ENCODE measurements at places on chromosomes 13 and 19. TPM values are rescaled to one million over a fixed set of nuclear protein-coding genes. Genes with fewer than 3 reads are reported as not detected.
A peak's percentile ranks its signal among the peaks of the same experiment; 100 is the strongest.

DNA sequence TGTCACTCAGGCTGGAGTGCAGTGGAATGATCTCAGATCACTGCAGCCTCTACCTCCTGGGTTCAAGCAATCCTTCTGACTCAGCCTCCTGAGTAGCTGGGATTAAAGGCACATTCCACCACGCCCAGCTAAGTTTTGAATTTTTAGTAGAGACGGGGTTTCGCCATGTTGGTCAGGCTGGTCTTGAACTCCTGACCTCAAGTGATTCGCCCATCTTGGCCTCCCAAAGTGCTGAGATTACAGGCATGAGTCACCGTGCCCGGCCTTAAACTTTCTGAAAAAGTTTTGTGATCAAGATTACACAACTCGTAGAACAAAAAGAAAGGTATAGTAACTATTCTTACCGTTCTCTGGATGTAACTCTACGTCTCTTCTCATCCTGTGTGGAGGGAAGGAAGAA is 21.2 kb downstream of the DNMT1 start:
- H3K4me1 ChIP-seq = peaks cover 3% of the 10 kb centered on the region
- H3K36me3 ChIP-seq = peaks cover 60% of the 10 kb centered on the region
- H3K27me3 ChIP-seq = no peaks in the 10 kb centered on the region
- DNase-seq = no peak
- no peak overlapping the region for H3K27ac ChIP-seq

- H3K36me3 ChIP-seq = no peaks in the 10 kb centered on the region
- no peak overlapping the region for H3K27ac ChIP-seq
- no peaks in the 10 kb centered on the region for H3K27me3 ChIP-seq
- no peaks in the 10 kb centered on the region for H3K4me1 ChIP-seq
- no peak for DNase-seq
Observed at GRCh38 chr13:60000081-60000480, 163.6 kb downstream of the DIAPH3 start.

DNA sequence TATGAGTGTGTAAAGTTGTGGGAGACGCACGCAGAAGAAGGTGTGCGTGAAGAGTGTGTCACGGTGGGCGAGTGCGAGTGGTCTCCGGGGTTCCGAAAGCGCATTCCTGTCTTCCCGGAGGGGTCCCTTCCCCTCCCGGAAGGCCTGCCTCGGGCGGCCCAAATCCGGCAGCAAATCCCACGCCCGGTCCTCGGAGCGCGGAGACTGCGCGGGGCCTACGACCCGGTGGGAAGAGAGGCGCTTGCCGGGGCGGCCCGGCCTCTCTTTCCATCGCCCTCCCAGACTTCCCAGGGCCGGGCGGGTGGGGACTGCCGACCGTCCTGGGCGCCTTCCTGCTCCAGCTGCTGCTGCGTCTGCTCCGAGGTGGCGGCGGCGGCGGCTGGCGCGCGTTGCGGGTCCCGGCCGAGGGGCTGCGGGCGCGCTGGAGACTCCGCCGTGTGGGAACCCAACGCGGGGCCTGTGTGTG is 2.1 kb downstream of the ZIC5 start:
- H3K4me3 ChIP-seq = peak overlapping the region; percentile 71
- H3K4me1 ChIP-seq = peaks cover 19% of the 10 kb centered on the region
- H3K27me3 ChIP-seq = peaks cover 67% of the 10 kb centered on the region
- no peak for DNase-seq
- peak overlapping the region; percentile 9 for H3K27ac ChIP-seq

- no peaks in the 10 kb centered on the region for H3K4me1 ChIP-seq
- peaks cover 10% of the 10 kb centered on the region for H3K27me3 ChIP-seq
- no peaks in the 10 kb centered on the region for H3K36me3 ChIP-seq
- H3K27ac ChIP-seq = no peak overlapping the region
- DNase-seq = no peak
Observed at GRCh38 chr13:31346891-31347290, 147.1 kb downstream of the B3GLCT start.

- H3K36me3 ChIP-seq = no peaks in the 10 kb centered on the region
- H3K27ac ChIP-seq = no peak overlapping the region
- no peak overlapping the region for H3K4me3 ChIP-seq
Observed at GRCh38 chr19:45322311-45322710, 364 bp downstream of the CKM start.

GRCh38 chr13:31321457-31321856 is 121.7 kb downstream of the B3GLCT start:
- H3K27me3 ChIP-seq = no peaks in the 10 kb centered on the region
- H3K36me3 ChIP-seq = peaks cover 18% of the 10 kb centered on the region

GRCh38 chr19:32174386-32175113 is 170.9 kb upstream of the ZNF507 start:
- no peaks in the 10 kb centered on the region for H3K4me1 ChIP-seq
- DNase-seq = no peak
- no peak overlapping the region for H3K27ac ChIP-seq
- H3K36me3 ChIP-seq = no peaks in the 10 kb centered on the region
- peaks cover 2% of the 10 kb centered on the region for H3K27me3 ChIP-seq

GRCh38 chr13:53885997-53886396 is 857.4 kb downstream of the OLFM4 start:
- H3K27me3 ChIP-seq = no peaks in the 10 kb centered on the region
- H3K36me3 ChIP-seq = no peaks in the 10 kb centered on the region
- H3K27ac ChIP-seq = no peak overlapping the region
- DNase-seq = no peak
- no peaks in the 10 kb centered on the region for H3K4me1 ChIP-seq

DNA sequence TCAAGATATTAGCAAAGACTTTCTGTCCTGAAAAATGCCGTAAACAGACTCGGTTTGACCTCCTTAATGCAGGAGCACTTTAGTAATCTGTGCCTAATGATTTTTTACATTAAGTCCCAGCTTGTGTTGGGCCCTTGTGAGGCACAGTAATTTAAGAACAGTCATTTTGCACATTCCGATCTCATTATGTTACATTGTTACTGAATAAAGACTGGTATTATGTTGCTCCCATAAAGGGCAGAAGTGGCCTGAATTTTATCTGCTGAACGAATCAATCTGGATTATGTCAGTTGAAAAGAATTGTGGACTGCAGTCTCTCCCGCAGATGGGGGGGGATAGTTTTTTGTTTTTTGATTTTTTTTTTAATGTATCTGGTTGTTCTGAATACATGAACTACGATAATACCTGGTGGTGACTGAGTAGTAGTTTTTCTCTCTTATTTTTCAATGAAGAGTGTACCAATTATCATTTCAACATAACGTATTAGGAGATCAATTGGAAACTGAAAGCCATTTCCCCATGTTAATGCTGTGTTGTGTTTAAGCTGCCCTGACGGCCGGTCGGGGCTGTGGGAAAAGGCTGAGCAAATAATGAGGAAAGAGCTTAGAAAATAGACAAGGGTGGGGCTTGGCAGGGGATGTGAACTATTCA is 290.2 kb downstream of the ZNF536 start:
- no peak overlapping the region for H3K4me3 ChIP-seq
- H3K36me3 ChIP-seq = no peaks in the 10 kb centered on the region
- no peak for DNase-seq
- no peak overlapping the region for H3K27ac ChIP-seq
- peaks cover 3% of the 10 kb centered on the region for H3K27me3 ChIP-seq

DNA sequence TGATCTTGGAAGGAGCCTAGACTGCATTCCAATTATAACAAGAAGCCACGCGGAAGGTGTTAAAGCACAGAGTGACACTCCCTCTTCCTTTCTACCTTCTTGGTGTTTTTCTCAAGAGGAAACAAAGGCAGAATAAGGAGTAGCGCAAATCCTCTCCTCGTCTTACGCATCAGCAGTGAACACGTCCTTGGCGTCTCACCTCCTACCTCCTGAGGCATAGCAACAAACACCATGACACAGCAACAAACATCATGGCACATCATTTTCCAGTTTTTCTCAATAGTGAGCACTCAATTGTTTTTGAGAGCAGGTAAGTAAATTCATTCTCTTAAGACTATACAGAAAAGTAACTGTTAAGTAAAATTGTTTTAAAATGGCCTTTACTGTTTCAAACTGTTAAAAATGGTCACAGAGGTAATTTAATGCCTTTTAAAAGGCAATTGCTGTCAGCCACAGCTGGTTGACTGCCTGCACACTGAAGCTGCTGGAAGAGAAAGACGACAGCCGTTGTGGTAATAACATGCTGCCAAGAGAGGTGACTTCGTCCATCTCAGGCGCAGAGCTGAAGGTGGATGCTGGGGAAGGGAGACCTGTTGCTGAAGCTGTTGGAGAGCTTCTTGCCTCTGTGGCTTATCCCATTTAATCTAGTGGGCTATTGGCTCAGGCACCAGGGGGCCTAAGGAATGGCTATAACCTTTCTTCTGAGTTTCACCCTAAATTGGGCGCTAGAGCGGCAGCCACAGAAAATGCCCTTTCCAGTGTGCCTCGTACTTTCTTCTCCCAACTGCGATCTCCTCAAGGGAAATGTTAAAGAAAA is 703.7 kb downstream of the UQCRFS1 start:
- peaks cover 2% of the 10 kb centered on the region for H3K4me1 ChIP-seq
- no peak for DNase-seq
- H3K4me3 ChIP-seq = no peak overlapping the region

GRCh38 chr13:87398047-87398446 is 273.1 kb upstream of the SLITRK5 start:
- no peaks in the 10 kb centered on the region for H3K27me3 ChIP-seq
- no peak overlapping the region for H3K27ac ChIP-seq
- no peak overlapping the region for H3K4me3 ChIP-seq
- H3K4me1 ChIP-seq = no peaks in the 10 kb centered on the region

DNA sequence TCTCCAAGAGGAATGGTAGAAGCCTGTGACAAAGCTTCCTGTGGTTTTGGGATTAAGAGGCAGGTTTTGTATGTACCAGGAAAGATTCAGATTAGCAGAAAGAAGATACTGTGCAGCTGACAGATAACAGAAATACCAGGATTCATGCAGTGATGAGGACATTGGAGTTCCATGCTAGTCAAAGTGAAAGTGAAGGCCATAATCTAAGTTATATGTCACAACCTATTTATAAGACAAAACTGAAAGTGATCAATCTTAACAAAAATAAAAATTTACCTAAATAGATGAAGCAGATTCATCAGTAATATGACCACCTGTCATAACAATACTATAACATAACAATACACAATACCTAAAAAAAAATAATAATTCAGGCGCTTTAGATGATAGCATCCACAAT is 1305.2 kb upstream of the PCDH9 start:
- no peaks in the 10 kb centered on the region for H3K36me3 ChIP-seq
- H3K4me1 ChIP-seq = no peaks in the 10 kb centered on the region
- H3K27me3 ChIP-seq = no peaks in the 10 kb centered on the region
- H3K4me3 ChIP-seq = no peak overlapping the region
- no peak overlapping the region for H3K27ac ChIP-seq

GRCh38 chr19:20276011-20276731 is 109.2 kb downstream of the ZNF486 start:
- no peaks in the 10 kb centered on the region for H3K4me1 ChIP-seq
- DNase-seq = no peak
- H3K27me3 ChIP-seq = no peaks in the 10 kb centered on the region
- no peak overlapping the region for H3K27ac ChIP-seq
- no peak overlapping the region for H3K4me3 ChIP-seq

- no peaks in the 10 kb centered on the region for H3K27me3 ChIP-seq
- no peak overlapping the region for H3K4me3 ChIP-seq
- DNase-seq = no peak
- no peaks in the 10 kb centered on the region for H3K36me3 ChIP-seq
- H3K27ac ChIP-seq = no peak overlapping the region
Observed at GRCh38 chr13:22880741-22881720, 299.7 kb upstream of the SGCG start.

DNA sequence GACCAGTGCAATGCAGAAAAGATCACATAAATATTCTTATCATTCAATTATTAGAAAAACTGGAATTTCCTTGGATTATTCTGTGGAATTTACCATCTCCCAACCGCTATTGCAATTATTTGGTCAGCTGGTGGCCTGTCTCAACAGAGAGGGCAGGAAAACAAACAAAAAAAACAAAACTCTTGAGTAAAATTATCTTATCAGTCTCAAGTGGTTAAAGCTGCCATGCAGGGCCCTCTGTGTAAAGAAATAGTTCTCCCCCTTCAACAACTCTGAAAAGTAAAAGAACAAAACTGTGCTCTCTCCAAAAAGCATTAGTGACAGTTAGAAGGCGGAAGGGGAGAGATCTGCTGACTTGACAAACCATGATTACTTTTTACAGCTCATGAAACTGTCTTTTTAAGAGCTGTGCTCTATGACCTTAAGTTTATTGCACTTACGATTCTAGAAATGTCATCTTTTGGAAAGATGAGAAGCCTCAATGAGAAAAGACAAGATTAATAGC is 152.3 kb downstream of the DLEU7 start:
- H3K4me3 ChIP-seq = no peak overlapping the region
- H3K4me1 ChIP-seq = peaks cover 7% of the 10 kb centered on the region
- no peaks in the 10 kb centered on the region for H3K36me3 ChIP-seq
- no peaks in the 10 kb centered on the region for H3K27me3 ChIP-seq
- no peak overlapping the region for H3K27ac ChIP-seq

GRCh38 chr13:79913141-79913827 is 427.6 kb downstream of the SPRY2 start:
- H3K27me3 ChIP-seq = no peaks in the 10 kb centered on the region
- DNase-seq = no peak
- no peaks in the 10 kb centered on the region for H3K36me3 ChIP-seq
- no peak overlapping the region for H3K27ac ChIP-seq

DNA sequence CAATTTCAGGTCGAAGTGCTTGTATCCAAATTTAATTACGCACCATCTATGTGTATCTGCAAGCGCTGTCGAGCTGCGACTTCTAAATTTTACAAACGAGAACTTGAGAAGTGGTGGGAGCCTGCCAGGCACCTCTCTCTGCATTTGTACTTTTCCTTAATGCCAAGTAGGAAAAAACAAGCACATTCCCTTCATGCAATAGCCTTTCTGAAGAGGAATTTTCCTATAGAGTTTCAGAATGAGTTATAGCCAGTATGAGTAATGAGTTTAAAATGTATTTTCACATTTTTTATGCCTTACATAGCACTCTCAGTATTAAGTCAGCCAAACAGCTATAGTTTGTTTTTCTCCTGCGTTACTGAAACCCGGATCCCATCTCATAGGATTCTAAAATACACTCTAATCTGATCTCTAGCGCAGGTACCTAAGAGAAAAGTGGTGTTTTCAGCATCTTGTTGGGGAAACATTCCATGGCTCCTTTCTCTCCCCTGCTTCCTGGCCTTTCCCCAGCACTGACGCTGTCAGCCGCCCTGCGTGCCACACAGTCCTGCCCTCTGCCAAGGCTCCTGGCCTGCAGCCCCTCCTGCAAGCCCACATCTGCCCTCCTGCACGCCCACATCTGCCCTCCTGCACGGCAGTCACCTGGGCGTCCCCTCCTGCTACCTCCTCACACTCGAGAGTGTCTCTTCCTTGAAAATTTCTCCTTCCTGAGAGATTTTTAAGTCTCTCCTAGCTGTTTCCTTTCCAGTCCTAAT is 526.9 kb downstream of the MYO16 start:
- H3K27ac ChIP-seq = no peak overlapping the region
- no peak for DNase-seq
- H3K27me3 ChIP-seq = no peaks in the 10 kb centered on the region
- peaks cover 2% of the 10 kb centered on the region for H3K4me1 ChIP-seq

Gene PCDH17
- total RNA-seq = not detected

Gene MAP4K1
- total RNA-seq = 166 TPM

Gene ERICH4
- not detected for total RNA-seq

Gene PNMA8A
- not detected for total RNA-seq

Gene CGB2
- total RNA-seq = not detected

Gene ZNF433
- 2.1 TPM for total RNA-seq

Gene CBY2
- not detected for total RNA-seq

Gene PLEKHA4
- total RNA-seq = 9.4 TPM

Measured in activated CD8-positive, alpha-beta T cell treated with anti-CD3 and anti-CD28 coated beads for 36 hours (primary cell).